Activated T-helper 1 cell treated with anti-CD3 and anti-CD28 coated beads, Interleukin-12 subunit alpha, Interleukin-12 subunit beta, Interleukin-2, Interleukin-4 antibody, amounts not matched to agents 30 ng/mL and 10 ng/mL and 1 ng/mL, durations not matched to agents 14 hours and 24 hours and 36 hours (primary cell): ENCODE measurements at places on chromosomes 4 and X. TPM values are rescaled to one million over a fixed set of nuclear protein-coding genes. Genes with fewer than 3 reads are reported as not detected.

- DNase-seq = no peak
Measured at GRCh38 chr4:21507439-21507838, 441.1 kb downstream of the KCNIP4 start.

DNA sequence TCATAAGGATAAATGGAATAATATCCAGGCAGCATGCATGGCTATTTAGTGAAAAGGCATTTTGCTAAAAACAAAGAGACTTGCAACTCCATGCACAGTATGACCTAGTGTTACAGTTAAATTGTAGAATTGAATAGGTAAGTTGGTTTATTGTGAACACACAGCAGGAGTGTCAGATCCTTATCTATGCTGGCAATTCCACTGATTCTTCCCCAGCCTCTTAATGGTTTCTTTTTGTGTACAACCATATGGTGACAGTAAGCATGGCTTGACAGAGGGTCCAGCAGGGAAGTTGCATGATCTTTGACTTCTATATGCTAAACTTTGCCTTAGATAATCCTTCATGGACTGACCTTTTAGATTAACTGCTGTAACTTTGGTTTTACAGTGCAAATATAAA is 936.6 kb upstream of the EPHA5 start:
- no peak for DNase-seq

DNA sequence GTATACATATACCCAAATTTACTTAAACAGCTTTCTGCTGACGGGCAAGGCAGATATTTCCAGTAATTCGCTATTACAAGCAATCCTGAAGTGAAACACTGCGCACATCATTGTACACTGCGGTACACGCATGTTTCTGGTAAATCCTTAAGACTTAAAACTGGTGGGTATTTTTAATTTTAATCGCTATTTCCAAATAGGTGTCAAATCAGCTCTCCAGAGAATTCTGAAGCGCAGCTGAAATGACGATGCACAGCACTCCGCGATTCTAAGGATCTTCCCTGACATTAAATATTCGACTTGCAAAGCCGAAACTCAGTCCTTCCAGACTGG is 361 bp downstream of the TMEM128 start:
- no peak for DNase-seq

DNA sequence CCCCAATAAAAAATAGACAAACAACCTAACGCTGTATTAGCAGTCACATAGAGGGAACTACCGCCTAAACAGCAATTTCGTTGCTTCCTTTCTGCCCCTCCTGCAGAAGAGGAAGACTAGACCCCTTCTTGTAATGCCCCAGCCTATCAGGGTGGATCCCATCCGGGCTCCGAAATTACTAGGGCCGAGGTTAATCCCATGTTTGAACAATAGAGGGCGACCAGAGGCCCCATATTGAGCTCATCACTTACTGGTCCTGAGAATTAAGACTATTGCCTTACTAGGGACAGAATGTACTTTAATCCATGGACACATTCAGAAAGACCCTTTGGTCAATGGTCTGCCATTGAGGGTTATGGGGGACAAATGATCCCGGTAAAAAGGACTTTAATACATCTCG is 11.8 kb upstream of the ZNF630 start:
- DNase-seq = peak; percentile 2

GRCh38 chrX:39766855-39767254 is 330.9 kb downstream of the BCOR start:
- no peak for DNase-seq

The SORCS2 gene
- total RNA-seq = not detected in 2 replicates

DNA sequence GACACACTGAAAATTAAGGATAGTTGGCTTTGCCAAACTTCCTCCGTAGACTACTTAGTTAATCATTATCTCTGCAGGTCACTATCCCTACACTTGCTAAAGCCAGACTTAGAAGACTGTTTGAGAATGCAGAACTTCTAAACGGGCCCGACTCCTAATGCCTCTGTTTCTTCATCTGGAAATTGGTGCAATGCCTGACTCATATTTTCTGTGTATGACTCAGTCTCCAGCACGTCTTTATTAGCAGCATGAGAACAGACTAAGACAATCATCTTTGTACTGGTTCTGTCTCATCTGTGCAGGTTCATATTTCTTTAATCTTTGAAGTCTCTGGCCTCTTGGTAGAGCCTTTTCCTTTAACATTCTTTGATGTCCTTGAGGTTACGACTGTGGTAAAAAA is 411.9 kb upstream of the ACTRT1 start:
- no peak for DNase-seq
